ENCODE measurements at places on chromosomes 7 and 10.

- DNase-seq, result no peak
Observed at GRCh38 chr10:125720002-125720382, 483 bp downstream of the EDRF1 start.

DNA sequence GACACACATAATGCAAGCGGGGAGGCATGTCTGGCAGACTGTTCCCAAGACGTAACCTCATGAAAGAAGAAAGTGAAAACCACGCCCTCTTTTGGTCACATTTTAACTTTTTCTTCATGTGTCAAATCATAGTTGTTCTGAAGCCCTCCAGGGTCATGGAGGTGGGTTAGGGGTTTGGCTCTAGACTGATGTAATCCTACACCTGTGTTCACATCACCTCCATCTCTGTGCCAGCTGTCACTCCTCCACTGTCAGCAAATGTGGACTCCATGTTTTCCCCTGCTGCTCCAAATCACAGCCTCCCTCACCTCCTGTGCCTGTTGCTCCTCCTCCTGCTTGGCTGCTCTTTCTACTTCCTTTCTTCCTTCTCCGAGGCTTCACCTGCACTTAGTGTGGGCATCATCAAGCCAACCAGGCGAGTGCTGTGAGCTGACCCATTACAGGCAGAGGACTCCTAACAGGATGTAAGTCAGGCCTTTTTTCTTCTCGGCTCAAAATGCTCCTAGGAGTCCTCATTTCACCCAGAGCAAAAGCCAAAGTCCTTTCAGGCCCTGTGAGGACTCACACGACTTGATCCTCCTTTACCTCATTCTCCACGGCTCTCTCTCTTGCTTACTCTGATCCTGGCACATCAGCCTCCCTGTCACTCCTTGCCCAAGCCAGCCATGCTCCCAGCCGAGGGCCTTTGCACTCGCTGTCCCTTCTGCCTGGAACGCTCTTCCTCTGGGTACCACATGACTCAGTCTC is 66.4 kb upstream of the IFRD1 start:
- no peak for DNase-seq

DNA sequence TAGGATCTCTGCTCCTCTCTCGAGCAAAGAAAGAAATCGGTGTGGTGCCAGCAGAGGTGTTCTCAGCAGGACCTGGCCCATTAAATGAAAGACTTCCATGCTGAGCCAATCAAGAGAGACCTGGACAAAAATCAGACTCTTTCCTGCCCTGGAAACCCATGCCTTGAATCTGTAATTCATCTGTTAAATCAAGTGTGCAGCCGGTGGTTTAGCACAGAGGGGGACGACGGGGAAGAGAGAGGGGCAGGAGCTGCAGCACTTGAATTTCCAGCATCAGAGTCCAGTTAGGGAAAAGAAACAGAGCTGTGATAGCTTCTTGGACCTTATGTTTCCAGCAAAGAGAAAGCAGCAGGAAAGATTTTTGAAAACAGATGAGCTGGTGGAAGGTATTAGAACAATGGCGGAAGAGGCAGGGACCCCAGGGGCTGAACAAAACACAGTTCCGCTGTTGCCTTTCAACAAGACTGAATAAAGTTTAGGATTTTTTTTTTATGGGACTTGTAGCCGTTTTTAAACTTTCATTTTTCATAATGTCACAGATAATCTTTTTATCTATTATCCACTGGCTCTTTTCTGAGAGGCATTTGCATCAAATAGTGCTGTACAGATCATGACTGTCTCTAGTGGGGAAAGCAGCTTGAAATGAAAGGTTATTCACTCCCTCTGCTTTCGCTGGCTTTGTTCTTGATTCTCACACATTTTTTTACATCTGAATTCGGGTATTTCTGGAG is 543.6 kb upstream of the GALNT17 start:
- DNase-seq, result no peak

DNA sequence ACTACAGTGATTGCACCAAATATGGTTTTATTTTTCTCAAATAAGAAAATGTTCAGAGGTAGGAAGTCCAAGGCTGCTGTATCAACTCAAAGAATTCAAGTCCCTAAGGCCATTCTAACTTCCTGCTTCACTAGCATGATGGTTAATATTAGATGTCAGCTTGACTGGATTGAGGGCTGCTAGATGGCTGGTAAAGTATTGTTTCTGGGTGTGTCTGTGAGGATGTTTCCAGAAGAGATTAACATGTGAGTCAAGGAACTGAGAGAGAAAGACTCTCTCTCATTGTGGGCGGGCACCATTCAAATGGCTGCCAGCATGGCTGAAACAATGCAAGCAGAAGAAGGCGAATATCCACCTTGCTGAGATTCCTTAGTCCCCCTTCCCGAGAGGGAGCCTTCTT is 77.4 kb upstream of the NRBF2 start:
- DNase-seq, result no peak

DNA sequence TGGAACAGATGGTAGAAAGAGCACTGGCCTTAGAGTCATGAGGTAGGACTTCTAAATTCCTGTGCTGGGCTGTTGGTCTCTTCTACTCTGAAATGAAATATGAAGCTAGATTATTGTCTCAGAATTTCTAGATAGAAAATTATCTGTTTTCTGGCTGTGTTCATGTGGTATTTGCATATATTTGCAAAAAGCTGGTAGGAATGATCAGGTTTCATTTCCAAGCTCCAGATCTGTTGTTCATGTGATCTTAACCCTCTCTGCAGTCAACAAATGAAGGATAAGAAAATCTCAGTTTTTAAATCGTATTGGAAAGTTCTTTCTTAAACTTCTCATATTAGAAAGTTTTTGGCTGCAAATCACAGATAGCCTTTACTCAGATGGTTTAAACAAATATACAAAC is 248.3 kb downstream of the CDK14 start:
- DNase-seq, result no peak

DNA sequence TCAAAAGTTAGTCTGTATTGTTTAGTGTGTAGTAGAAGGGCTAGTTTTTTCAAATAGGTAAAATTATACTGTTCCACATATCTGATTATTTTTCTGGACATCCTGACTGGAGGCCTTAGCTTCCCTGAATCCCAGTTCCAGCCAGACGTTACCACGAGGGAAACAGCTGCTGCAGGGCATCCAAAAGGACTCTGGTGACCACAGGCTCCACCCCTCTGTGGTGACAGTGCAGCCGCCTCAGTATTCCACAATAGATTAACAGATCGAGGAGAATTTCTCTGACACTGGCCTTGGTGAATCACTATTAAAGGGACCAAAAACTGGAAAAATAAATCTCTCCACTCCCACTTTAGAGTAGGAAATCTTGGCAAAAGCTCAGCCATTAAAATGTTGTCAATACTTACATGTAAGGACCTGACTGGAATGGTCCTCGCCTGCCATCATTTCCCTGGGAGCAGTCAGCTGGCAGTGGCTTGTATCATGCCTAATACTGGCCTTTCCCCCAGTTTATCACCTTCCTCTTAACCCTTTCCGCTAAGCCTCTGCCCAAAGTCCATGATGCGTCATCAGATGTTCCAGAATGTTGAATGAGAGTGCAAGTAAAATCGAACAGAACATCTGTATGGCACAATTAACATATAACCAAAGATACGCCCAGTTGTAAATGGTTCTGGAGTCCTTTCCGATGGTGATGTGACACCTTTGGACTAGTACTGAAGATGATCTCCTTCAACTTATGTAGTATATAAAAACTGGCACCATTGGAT is 31.6 kb downstream of the ENO4 start:
- DNase-seq, result peak; percentile 16

DNA sequence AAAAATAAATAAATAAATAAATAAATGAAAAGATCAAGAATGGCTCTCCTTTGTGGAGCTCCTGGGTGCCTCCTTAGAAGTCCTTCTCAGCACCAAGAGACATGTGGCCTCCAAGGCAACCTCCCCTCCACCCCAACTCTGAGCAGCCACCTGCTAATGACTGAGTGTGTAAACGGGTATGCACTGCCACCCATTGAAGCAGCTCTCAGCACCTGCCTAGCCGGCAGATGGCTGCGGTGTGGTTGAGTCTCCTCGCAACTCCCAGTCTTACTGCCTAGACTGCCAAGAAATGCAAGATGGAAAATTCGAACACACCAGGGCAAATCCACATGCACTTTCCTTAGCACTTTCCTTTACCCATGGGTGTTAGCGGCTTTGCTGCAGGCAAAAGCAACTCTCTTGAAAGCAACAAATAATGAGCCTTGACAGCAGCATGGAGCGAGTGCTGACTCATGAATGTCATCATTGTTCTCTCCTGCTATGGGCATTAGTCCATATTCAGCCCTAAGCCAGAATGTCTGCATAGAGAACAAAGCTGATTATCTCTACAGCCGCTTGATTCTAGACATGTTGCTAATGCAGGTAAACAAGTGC is 913.9 kb upstream of the AUTS2 start:
- DNase-seq, result peak; percentile 76

DNA sequence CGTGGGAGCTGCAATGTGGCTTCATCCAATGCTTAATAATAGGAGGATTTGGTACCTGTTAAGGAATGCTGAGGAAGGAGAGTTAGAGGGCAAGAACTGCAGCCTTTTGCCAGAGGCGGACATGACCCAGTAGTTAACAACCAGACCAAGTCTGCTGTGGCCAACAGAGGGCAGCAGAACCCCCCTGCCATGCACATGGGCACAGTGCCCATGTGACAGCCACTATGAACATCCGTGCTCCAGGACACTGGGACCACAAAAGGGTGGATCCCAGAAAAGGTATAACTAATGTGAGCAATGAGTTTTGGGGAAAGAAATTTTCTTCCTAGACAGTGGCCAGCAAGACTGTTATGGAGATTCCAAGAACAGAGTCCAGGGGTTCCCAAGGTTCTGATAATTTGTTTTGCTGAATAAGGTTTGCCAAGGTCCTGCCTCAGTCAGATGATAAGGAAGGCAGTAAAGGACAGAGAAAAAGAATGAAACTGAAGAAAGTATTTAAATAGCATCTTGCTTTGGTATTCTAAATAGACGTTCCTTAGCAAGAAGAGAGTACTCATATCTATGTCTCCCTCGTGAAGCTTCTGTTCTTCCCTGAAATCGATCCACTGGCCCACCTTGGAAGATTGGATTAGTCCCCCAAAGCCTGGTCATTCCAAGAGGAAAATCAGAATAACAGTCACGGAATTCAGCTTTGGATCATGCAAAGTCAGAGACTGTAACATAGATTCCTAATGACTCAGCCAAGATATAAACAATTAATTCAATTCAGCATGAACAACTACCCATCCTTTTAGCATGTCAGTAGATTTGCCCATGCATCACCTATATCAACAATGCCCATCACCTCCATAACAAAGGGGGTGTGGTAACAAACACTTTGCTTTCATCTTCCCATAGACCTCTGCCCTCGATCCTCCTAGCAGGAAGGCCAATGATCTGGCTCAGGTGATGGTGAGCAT is 56.0 kb downstream of the LGI1 start:
- DNase-seq, result peak; percentile 48

DNA sequence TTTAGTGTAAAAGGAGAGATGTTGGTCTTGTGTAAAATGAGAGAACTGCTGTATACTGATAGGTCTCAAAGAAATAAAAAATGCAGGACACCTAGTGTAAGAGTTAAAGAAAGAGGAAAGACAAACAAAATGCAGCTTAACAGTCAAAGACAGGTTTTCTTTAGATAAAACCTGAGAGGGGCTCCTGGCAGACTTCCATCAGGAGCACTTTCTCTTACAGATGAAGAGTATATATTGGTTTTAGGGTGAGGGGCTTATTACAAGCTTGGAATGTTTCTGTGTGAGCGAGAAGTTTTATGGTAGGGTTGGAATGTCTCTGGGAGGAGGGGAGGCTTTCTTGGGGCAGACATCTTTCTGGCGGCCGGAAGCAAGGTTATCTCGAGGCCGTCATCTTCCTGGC is 16.2 kb downstream of the ACBD7 start:
- DNase-seq, result no peak

DNA sequence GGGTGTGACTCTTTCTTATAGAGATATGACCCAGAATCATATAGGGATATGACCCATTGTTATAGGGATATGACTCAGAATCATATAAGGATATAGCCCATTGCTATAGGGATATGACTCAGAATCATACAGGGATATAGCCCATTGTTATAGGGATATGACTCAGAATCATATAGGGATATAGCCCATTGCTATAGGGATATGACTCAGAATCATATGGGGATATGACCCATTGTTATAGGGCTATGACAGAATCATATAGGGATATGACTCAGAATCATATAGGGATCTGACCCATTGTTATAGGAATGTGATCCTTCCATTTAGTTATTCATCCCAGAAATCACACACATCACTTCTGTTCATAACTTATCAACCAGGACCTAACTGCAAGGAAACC is 312.2 kb upstream of the ADARB2 start:
- no peak for DNase-seq
